ENCODE measurements at places on chromosomes 6 and 20.
A peak's percentile ranks its signal among the peaks of the same experiment; 100 is the strongest.

GRCh38 chr20:63651942-63652191 is 1.4 kb downstream of the STMN3 start:
- H3K27ac ChIP-seq: no peak overlapping the region
- H3K27me3 ChIP-seq: peaks cover 3% of the 10 kb centered on the region
- no peaks in the 10 kb centered on the region for H3K36me3 ChIP-seq
- DNase-seq: no peak
- H3K4me3 ChIP-seq: peak overlapping the region; percentile 70
- peaks cover 16% of the 10 kb centered on the region for H3K4me1 ChIP-seq

GRCh38 chr6:169345146-169345545 is 91.5 kb upstream of the THBS2 start:
- H3K27ac ChIP-seq: no peak overlapping the region
- no peak overlapping the region for H3K4me3 ChIP-seq
- H3K36me3 ChIP-seq: no peaks in the 10 kb centered on the region
- H3K4me1 ChIP-seq: no peaks in the 10 kb centered on the region

DNA sequence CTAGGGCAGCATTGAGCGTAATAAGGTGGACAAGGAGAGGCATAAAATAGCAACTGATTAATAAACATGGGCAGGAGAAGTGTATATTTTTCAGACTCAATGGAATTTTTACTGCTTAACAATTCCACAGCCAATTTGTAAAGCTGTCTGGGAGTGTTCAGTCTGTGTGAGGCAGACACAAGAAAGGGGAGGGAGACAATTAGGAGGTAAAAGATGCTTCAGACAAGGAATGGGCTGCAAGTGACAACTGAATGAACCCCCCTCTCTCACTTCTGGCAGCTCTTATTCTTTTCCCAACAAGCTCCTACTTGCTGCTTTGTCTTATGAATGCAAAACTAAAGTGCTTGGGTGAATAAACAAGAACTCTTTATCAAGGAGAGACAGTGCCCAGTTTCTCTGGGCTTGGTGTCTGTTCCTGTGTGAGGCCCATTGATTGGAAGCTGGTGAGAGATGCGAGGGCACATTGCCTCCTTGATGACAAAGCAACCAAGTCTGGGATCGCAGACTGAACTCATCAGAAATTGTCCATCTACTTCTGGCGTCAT is 575.3 kb downstream of the RNF144B start:
- no peaks in the 10 kb centered on the region for H3K36me3 ChIP-seq
- no peaks in the 10 kb centered on the region for H3K27me3 ChIP-seq
- no peak for DNase-seq
- H3K4me3 ChIP-seq: no peak overlapping the region
- no peak overlapping the region for H3K27ac ChIP-seq

DNA sequence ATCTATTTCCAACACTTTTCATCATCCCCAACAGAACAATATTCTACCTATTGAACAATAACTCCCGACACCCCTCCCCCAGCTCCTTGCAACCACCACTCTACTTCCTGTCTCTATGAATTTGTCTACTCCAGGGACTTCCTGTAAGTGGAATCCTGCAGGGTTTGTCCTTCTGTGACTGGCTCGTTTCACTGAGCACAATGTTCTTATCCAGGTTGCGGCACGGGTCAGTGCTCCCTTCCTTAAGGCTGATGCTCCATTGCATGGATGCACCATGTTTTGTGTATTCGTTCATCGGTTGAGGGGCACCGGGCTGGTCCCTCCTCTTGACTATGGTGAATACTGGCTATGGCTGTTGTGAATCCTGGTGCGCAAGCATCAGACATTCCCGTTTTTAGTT is 163.2 kb downstream of the TBXT start:
- peaks cover 29% of the 10 kb centered on the region for H3K4me1 ChIP-seq
- no peak overlapping the region for H3K4me3 ChIP-seq
- peaks cover 67% of the 10 kb centered on the region for H3K27me3 ChIP-seq
- DNase-seq: no peak
- H3K36me3 ChIP-seq: no peaks in the 10 kb centered on the region

DNA sequence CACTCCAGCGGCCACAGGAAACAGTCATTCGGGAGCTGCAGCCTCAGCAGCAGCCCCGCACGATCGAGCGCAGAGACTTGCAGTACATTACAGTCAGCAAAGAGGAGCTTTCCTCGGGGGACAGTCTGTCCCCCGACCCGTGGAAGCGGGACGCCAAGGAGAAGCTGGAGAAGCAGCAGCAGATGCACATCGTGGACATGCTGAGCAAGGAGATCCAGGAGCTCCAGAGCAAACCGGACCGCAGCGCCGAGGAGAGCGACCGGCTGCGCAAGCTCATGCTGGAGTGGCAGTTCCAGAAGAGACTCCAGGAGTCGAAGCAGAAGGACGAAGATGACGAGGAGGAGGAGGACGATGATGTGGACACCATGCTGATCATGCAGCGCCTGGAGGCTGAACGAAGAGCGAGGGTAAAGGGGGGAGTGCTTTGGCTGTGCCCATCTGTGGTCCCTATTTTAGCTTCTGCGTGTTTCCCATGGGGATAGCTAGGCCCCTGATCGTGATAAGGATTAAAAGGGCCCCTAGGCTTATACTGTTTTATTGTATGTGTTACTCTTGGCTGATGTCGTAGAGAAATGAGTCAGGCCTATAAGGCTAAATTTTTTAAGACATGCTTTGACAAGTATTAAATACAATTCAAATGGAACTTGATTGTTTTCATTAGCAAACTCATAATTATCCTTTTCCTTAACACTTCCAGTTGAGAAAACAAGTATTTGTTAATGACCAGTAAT is 45.5 kb upstream of the KIF25 start:
- no peaks in the 10 kb centered on the region for H3K4me1 ChIP-seq
- no peak for DNase-seq
- no peak overlapping the region for H3K4me3 ChIP-seq

DNA sequence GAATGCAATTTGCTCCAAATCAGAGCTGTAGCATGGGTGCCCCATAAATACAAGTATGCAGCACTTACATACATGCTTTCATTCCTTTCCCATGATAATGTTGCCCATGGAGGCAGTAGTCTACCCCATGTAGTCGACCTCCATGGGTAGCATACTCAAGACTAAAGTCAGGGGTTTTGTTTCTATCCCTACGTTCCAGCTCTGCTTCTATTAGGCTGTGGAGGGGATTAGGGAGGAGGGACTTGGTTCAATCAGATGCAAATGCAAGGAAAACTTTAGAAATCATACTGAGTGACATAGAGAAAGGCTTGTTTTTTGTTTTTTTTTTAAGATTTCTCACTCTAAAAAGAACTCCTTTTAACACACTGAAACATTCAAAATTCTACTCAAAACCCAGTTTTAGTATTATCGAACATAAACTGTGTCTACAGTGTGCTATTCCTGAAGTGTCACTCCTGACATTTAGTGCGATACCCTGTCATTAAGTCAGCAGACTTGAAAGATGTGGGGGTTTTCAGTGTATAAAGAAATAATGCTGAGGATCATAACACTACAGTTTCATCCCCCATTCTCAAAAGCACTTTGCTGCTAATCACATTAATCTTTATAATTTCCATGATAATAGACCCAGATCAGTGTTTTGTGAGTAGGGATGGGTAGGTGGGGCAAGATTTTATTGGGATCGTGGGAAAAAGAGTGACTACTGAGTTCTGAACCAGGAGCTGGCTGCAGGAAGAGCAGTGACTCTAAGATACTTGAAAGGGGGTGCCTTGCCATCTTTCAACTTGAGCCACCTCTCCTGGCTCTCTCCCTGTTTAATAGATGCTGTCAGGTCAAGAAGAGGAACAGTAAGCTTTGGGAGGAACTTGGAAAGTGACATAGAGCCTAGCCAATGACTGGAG is 40.4 kb upstream of the SCML4 start:
- H3K4me3 ChIP-seq: no peak overlapping the region
- DNase-seq: no peak
- no peaks in the 10 kb centered on the region for H3K27me3 ChIP-seq

- H3K27ac ChIP-seq: no peak overlapping the region
- H3K4me3 ChIP-seq: no peak overlapping the region
These were observed 315.6 kb downstream of the TAF4 start for GRCh38 chr20:61750093-61750492.

DNA sequence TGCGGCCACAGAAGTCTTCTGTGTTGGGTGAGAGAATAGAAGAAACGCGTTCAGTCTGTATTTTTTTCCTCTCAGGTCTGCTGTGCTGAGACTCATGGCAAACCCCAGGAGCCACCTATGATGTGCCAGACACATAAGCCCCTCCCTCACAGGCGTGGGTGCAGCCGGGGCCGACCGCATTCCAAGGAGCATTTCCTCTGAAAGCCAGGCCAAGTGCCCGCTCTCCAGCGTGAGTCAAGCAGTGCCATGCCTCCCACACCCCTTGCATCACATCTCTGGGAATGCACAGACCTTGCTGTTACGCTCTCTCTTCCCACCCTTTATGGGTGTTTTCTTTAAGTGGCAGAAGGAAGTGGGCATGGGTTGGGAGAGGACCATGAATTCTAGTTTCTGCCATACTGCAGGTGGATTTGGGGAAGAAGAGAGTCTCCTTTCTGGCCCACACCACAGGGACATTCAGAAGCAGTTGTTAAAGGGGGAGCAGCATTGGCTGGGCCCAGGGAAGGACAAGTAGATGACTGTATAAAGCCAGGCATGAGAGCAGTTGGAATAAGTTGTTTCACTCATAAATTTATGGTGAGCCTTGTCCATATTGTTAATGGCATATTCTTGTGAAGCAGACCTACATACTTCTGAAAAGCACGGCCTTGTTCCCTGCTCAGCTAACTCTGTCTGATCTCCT is 37.1 kb upstream of the TFAP2A start:
- no peak for DNase-seq
- no peak overlapping the region for H3K4me3 ChIP-seq
- no peaks in the 10 kb centered on the region for H3K4me1 ChIP-seq

DNA sequence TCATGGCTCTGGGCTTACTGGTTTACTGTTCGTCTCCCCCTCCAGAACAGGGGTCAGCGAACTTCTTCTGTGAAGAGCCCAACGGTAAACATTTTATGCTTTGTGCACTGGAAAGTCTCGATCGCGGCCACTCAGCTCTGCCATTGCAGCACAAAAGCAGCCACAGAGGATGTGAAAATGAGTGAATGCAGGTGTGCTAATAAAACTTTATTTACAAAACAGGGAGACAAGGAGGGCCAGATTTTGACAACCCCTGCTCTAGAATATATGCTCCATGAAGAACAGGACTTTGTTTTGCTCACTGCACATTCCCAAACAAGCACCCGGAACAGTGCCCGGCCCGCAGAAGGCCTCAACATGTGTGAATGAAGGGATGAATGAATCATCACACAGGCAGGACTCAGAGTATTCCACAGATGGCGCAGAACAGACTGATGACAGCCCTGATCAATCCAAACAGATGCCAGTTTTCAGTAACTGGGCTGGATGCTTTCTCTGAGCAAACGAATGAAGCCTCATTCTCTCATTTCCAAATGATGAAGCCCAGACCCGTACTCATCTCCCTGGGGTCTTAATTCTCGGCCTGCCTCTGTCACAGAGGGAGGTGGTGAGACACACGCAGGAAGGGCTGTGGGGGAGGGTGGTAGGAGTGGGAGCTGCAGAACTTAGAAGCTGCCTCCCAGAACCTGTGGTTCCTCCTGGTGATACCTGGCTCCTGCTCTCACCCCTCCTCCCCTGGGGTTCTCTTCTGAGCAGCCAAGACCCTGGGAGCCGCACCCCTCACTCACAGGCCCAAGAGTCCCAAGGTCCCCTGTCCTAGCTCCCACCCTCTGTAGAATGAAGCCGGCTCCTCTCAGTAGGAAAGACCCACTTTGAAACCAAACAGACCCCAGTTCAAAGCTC is 196.4 kb downstream of the PREX1 start:
- peaks cover 3% of the 10 kb centered on the region for H3K4me1 ChIP-seq
- no peak overlapping the region for H3K4me3 ChIP-seq
- no peak for DNase-seq
- H3K27me3 ChIP-seq: no peaks in the 10 kb centered on the region
- H3K27ac ChIP-seq: no peak overlapping the region

GRCh38 chr20:22684072-22684762 is 99.8 kb upstream of the FOXA2 start:
- peaks cover 24% of the 10 kb centered on the region for H3K27me3 ChIP-seq
- peak; percentile 84 for DNase-seq
- H3K27ac ChIP-seq: no peak overlapping the region
- H3K4me3 ChIP-seq: no peak overlapping the region
- peaks cover 5% of the 10 kb centered on the region for H3K36me3 ChIP-seq

DNA sequence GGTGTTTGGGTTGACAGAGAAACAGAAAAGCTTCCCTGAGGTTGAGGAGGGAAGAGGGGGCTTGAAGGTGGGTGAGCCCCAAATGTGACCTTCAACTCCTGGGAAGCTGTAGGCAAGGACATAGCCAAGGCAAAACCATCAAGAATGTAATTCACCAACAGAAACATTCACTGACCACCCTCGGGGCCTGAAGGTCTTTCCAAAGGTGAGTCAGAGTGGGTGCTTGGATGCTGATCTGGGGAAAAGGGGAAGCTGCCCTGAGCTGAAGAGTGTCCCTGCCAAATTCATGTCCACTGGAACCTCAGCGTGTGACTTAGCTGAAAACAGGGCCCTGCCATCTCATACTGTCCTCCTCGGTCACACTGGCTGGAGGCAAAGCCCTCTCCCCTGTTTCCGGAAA is 234.2 kb upstream of the SULF2 start:
- H3K36me3 ChIP-seq: peaks cover 4% of the 10 kb centered on the region
- peaks cover 6% of the 10 kb centered on the region for H3K27me3 ChIP-seq
- peaks cover 12% of the 10 kb centered on the region for H3K4me1 ChIP-seq
- H3K27ac ChIP-seq: no peak overlapping the region
- no peak overlapping the region for H3K4me3 ChIP-seq

DNA sequence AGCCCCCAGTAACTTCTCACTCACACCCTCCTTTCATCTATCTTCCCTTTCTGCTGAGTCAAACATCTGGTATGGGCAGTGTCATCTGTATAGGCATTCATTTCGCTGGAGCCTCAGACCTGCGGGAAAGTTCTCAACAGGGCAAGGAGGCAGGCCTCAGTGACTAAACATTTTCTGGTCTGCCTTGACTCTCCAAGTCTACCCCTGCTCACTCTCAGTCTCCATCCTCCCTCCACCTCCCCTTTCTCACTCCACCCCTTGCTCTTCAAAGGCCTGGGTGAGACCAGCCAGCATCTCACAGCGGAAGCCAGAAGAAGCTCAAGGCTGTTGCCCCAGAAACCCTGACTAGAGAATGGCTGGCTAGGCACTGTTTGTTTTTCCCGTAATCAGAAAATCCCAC is 105.0 kb upstream of the BEND6 start:
- H3K4me1 ChIP-seq: peaks cover 67% of the 10 kb centered on the region
- H3K27me3 ChIP-seq: no peaks in the 10 kb centered on the region
- peaks cover 4% of the 10 kb centered on the region for H3K36me3 ChIP-seq
- peak overlapping the region; percentile 11 for H3K27ac ChIP-seq
